Lower leg skin (tissue), 4 donors: ENCODE measurements at places on chromosomes 7 and 10. TPM values are rescaled to one million over a fixed set of nuclear protein-coding genes. Genes with fewer than 3 reads are reported as not detected.

GRCh38 chr10:33211106-33211878 lies 123.2 kb downstream of the NRP1 start:
- DNase-seq, result no peak

- no peak for DNase-seq
Measured at GRCh38 chr7:18754766-18755165, 259.2 kb downstream of the HDAC9 start.

The TDRD1 gene
- 0.13 TPM for total RNA-seq

GRCh38 chr7:138086563-138087270 lies 10.5 kb downstream of the AKR1D1 start:
- DNase-seq, result no peak

DNA sequence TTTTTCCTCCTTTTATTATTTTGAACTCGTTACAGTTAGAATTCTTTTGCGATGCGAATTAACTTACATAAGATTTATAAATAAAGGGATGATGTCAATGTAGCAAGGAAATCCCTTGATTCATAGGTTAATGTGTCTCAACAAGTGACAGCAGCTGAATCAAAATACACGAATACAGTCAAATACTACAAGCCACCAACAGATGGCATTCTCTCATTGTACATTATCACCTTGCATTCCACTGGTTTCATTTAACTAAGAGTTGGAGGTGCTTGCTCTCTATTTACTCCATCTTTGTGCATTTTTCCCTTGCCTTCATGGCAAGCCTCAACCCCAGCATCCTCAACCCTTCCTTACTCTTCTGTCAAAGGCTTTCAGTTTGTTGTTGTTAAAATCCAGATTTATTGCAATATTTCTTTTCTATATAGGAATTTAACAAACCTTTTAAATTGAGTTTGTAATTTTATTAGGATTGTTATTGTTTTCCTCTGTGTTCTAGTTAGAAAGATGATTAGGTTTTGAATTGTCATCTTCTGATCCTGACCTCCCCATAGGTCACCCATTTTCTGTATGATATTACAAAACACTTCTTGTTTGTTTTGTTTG lies 78.3 kb downstream of the SLC25A40 start:
- DNase-seq, result no peak

- DNase-seq, result no peak
Measured at GRCh38 chr7:36284456-36285090, 105.1 kb upstream of the ANLN start.

- no peak for DNase-seq
Measured at GRCh38 chr7:28174442-28174841, 6.2 kb downstream of the JAZF1 start.

DNA sequence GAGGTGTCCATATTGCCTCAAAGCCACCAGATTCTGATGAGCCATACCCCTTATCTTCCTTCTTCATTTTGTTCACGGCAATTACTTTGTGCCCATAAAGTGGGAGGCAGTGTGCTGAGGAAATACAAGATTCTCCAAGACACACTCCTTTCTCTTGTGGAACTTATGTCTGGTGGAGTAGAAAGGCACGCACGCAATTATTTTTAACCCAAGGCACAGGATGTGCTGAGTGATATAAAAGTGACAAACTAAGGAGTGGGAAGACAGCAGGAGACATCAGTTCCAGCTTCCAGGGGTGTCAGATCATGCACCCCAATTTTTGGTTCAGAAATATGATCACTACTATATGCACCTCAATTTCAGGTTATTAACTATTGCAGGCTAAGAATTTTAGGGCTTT lies 94.7 kb upstream of the PDCD4 start:
- peak; percentile 13 for DNase-seq

The AKR1B15 gene
- not detected for total RNA-seq

DNA sequence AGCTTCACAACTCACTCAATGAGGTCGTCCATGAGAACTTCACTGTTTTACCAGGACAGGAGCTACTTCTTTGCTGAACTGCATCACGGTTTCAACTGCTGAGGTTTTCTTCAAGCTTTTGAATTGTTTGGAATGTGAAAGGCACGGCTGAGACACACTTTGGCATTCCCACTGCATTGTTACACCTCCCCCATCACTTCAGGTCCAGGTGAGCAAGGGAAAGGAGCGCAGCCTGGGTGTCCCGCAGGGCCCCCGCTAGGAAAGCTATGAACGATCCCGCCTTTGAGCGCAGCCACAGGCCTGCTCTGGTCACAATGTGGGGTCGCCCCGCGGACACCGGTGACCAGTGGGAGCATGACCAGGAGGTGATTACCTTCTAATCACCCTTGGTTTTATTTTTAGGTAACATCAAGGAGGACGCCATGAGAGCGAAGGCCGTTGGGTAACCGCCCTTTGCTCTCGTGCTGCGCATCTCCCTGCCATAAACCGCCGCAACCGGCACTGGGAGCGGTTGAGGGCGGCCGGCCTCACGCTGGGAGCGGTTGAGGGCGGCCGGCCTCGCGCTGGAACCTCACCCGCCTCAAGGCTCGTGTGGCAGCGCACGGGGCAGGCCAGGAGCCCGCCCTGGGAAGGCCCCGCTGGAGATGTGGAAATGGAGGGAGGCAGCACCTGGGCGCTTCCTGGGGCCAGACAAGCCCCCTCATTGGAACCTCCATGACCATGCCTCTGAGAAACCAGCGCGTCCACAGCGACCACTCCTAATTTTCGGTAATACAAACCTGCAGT lies 50.9 kb upstream of the SGMS1 start:
- no peak for DNase-seq

The SEMA3E gene
- 0.65 TPM for total RNA-seq
